ENCODE measurements at places on chromosomes 2 and 18. TPM values are rescaled to one million over a fixed set of nuclear protein-coding genes. Genes with fewer than 3 reads are reported as not detected.

CYP26B1 gene
- total RNA-seq = not detected

MDH1B gene
- 0.37 TPM for total RNA-seq

LRRTM1 gene
- total RNA-seq = not detected

LIMS2 gene
- 24.9 TPM for total RNA-seq

NOP58 gene
- 172 TPM for total RNA-seq

ANKRD53 gene
- total RNA-seq = not detected

MBD5 gene
- 46.3 TPM for total RNA-seq

PLCL1 gene
- not detected for total RNA-seq

OSBPL6 gene
- not detected for total RNA-seq

CDH2 gene
- not detected for total RNA-seq

LIMS4 gene
- total RNA-seq = 0.57 TPM

DNA sequence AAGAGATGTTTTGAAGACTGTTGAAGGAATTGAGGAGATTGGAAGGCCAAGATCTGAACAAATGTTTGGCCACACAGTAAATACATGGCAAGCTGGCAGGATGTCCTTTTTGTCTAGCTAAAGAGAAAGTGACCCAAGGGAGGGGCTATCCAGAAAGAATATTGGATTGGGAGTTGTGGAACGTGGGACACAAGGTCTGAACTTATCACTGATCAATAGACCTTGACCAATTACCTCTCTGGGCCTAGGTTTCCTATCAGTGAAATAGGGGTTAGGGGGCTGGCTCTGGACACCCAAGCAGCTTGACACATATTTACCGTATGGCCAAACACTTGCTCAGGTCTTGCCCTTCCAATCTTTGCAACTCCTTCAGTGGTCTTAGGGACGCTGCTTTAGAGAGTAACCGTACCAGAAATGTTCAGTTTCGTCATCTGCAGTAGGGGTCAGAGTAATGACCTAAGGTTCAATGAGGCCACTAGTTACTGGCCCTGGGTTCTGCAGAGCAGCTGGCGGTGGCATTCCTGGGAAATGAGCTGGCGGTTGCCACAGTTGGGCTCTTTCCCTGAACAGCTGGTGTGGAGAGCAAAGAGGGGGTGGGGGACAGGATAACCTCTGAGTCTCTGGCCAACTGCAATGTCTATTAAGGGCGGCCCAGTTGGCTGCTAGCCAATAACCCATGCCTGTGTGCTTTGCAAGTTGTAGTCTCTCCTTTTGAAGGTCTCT lies 70.1 kb upstream of the STPG4 start:
- DNase-seq = no peak

GRCh38 chr2:191158193-191158592 lies 7.4 kb upstream of the STAT4 start:
- DNase-seq = no peak

DNA sequence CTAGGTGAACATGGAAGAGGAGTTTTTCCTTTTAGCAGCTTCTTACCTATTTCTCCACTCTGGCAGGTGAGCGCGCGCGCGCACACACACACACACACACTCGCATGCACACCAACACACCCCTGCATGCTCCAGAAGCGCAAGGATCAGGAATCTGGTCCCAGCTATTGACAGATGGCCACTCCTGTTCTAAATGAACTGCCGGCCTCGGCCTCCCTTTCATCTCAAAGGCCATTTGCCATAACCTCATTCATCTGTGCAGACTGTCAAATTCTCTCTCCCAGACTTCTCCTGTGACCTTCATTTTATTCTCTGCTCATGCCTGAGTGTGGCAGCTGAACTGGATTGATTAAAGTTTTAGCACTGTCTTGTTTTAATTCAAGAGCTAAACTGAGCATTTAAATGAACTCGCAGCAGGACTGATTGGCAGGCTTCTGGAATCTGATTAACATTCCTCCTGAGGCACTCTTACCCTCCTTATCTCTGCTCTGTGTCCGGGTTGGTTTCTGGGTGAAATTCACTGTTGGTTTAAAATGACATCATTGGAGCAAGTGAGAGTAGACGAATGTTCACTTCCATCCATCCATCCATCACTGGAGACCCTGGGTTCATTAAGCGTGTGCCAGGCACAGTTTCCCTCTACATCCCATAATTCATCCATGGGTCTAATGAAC lies 58.8 kb downstream of the FECH start:
- no peak for DNase-seq

GRCh38 chr2:169260246-169260645 lies 102.1 kb downstream of the LRP2 start:
- no peak for DNase-seq

GRCh38 chr2:205077159-205077558 lies 531.9 kb downstream of the PARD3B start:
- no peak for DNase-seq

- no peak for DNase-seq
These were observed 94.3 kb upstream of the ZNF516 start for GRCh38 chr18:76589316-76589715.

GRCh38 chr2:1849450-1849849 lies 105.1 kb upstream of the PXDN start:
- DNase-seq = no peak

GRCh38 chr2:9356261-9356660 lies 67.1 kb downstream of the ITGB1BP1 start:
- no peak for DNase-seq

GRCh38 chr2:118179445-118179844 lies 91.2 kb downstream of the INSIG2 start:
- no peak for DNase-seq

DNA sequence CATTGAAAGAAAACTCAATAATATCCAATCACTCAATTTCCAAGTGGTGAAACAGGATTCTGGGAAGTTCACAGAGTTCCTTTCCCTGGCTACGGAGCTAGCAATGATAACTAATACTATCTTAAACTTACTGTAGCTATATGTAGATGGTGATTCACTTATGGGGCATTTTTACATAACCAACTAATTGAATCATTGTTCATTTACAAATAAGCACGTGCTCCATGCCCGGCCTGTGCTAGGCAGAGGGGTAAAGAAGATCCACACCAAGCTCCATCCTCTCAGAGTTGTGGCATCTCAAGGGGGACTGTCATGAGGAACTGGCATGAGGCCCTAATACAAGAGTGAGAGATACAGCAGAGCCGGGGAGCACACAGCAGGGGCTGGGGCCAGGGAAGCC lies 176.3 kb downstream of the ANKRD30B start:
- DNase-seq = no peak

DNA sequence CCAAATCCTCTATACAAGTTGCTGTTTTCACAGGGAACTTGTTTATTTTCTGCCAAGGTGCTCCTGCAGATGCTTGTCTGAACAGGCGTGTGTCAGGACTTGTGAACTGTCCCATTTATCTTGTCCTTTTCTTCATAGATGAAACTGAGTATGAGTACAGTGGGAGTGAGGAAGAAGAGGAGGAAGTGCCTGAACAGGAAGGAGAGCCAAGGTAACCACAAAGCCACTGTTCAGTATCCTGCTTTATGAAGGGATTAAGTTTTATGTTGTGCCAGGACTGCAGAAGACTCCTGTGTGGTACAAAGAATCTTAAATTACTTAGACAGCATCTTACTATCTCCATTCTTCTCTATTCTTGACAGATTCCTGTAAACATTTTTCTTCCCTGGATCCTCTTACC lies 145.0 kb downstream of the MAP4K4 start:
- DNase-seq = no peak

DNA sequence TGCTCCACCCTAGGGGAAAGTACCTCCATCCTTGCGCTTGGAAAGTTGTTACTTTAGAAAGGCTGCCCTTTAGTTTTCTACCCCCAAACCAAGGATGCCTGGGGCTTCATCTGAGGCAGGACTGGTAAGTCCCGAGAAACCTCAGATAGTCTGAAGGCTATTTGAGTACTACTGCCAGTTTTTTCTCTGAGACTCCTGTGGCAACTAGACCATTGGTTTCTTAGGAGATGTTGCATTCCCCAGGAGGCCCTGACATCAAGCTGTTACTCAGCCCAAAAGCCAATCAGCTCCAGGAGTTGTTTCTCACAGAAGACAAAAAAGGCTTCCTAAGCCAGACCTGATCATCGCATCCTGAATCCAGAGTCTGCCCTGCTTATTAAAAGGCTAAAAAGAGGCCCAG lies 67.2 kb downstream of the COLEC12 start:
- no peak for DNase-seq

GRCh38 chr2:3348767-3349166 lies 28.9 kb downstream of the EIPR1 start:
- DNase-seq = no peak

- DNase-seq = no peak
These were observed 187.8 kb upstream of the SIX3 start for GRCh38 chr2:44753552-44754285.

- no peak for DNase-seq
These were observed 67.4 kb downstream of the TNP1 start for GRCh38 chr2:216792222-216793021.

DNA sequence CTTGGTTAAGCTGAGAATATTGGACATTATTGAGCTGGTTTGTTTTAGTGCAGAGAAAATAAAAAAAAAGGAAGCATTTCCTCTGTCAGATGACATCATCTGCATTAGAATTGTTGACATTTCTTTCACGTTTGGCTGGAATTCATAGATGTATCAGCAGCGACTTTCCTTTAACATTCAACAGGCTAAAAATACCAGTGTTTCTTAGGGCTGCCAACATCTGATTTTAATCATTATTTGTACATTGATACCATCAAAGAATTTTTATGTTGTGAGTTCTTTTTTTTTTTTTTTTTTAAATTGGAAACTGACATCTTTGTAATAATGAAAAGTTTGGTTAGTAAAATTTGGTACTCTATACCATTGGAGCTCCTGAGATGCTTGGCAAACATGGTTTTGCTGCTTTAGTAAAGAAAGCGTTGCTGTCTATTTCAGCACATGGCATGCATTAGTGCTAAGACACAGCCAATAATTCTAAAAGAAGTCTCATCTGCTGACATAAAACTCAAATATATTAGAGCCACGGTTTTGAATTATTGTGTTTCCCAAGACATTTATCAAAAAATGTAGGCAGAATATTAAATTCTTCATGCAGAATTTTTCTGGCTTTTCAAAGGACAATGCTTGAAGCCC lies 33.6 kb downstream of the GTF2A1L start:
- no peak for DNase-seq

DNA sequence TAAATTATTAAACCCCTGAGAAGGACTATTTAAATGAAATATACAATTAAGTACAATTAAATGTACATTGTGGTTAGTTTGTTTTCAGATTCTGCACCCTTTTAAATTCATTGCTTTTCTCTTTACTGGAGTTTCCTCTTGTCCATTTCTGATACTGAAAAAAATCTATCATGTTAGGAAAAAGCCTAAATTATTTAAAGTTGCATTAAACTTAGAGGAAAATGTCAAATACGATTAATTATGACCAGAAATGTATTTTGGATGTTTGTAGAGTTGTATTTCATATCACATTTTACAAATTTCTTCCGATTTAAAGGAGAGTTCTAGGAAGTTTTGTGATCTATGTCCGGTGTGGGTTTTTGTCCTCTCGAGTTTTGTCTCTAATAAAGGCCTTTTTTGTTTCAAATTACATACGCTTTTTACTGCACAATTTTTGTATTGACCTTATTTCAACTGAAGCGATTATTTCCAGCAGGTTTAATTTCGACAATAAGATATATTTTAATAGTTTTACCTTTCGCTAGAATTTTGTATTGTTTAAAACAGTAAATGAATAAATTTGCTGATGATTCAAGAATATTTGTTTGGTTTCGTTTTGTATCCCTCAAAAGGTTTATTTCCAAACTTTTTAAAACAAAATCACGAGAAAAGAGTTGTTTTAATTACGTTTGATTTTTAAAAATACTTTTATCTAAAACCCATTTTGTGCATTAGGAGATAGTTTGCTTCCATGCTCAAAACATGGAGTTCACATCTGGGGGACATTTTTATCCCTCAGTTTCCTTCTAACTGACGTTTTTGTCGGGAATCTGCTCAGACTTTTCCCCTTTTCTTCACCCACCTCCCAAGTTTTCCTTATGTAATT lies 3.3 kb upstream of the SATB2 start:
- DNase-seq = no peak

- DNase-seq = no peak
These were observed 26.5 kb downstream of the NMUR1 start for GRCh38 chr2:231503766-231504165.

GRCh38 chr2:111071600-111072171 lies 49.0 kb upstream of the BCL2L11 start:
- DNase-seq = no peak

- DNase-seq = no peak
These were observed 73.1 kb downstream of the DNAH7 start for GRCh38 chr2:195995499-195995898.

DNA sequence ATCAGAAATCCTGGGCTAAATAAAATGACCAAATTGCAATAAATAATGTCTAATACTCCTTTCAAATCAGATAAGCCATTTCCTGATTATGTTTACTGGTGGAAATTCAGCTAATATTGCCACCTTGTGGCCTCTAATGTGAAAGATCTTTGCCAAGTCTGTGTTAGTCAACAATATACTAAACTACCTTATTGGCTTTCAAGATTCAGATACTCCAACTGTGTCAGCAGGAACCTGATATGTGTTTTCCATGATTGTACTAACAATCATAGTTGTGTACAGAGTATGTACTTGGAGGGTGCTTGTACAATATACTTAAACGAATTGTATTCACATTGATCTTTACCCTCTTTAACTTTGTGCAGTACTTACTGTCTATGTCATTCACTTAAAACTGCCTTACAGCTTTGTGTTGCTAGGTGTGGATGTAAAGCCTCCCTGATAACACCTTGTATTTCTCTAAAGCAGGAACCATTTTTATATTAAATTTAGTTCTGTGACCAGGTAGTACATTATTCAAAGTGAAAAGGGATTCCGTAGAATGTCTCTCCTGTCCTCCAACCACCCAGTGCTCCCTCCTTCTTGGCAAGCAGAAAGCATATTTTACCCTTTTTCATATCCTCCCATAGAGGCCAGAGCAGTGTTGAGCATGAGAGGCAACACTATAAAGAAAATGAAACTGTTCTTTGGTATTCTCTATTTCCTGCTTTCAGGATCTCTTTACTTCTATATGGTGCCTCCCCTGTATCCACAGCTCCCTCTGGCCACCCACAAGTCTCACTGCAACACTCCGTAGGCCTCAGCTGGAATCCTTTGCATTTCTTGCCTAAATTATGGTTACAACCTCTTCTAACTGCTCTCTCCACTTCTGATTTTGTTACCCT lies 75.2 kb upstream of the C2orf15 start:
- peak; percentile 59 for DNase-seq

- no peak for DNase-seq
These were observed 83.7 kb upstream of the VRK2 start for GRCh38 chr2:57962861-57963260.

Measured in OCI-LY7 (cell line).